ENCODE measurements at places on chromosomes 5 and 9. TPM values are rescaled to one million over a fixed set of nuclear protein-coding genes. Genes with fewer than 3 reads are reported as not detected.

FAM153A gene
- 0.75 TPM for polyA plus RNA-seq

- no peak for DNase-seq
Observed at GRCh38 chr5:133510634-133511262, 101.6 kb downstream of the FSTL4 start.

DNA sequence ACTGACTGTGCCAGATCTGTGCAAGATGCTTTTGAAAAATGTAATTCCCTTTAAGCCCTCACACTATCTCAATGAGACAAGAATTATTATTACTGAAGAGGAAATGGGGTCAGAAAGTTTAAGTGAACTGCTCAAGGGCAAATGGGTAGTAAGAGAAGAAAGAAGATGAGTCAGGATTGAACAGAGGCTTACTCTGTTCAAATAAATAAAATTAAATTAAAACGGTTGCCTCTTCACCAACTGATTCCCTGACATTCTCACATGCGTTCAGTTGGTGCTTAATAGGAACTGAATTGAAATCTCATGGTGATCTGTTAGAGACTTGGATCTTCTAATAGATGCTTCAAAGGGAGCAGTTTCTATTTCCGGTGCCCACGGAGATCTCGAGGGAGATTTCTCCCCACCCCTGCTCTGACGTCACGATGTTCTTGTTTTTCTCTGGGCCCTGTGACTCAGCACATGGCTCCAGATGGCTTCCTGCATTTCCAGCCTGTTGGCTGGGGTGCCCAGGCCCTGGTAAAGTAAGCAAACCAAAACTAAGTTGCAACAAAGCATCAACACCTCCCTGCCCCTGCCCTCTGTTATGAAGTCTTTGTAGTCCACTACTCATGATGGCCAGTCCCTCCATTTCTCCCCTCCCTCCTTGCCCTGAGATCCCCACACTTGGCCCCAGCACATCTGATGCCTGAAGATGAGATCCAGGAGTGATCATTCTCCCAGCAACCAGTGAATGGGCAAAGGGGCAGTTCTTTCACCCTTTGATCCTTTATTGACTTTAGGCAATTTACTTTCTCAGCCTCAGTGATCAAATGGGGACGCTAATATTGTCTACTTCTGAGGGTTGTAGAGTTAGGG is 106.1 kb upstream of the CPEB4 start:
- no peak for DNase-seq

TNFSF8 gene
- 0.27 TPM for polyA plus RNA-seq
